ENCODE measurements at places on chromosomes 5 and 9. TPM values are rescaled to one million over a fixed set of nuclear protein-coding genes. Genes with fewer than 3 reads are reported as not detected.

GLDC gene
- 0.12 TPM for polyA plus RNA-seq

DCP2 gene
- 13.4 TPM for polyA plus RNA-seq

PSIP1 gene
- polyA plus RNA-seq: 7.1 TPM

STK32A gene
- 2.8 TPM for polyA plus RNA-seq

SGCD gene
- polyA plus RNA-seq: 2.7 TPM

TTC23L gene
- not detected for polyA plus RNA-seq

ENHO gene
- polyA plus RNA-seq: 2.7 TPM

JAKMIP2 gene
- polyA plus RNA-seq: 0.90 TPM

IGFBPL1 gene
- polyA plus RNA-seq: not detected

ECM2 gene
- polyA plus RNA-seq: 19.1 TPM

SLC45A2 gene
- polyA plus RNA-seq: not detected

TMEM171 gene
- polyA plus RNA-seq: 2.5 TPM

QRFP gene
- 0.12 TPM for polyA plus RNA-seq

SHOC1 gene
- polyA plus RNA-seq: 0.01 TPM

ZNF879 gene
- 0.90 TPM for polyA plus RNA-seq

EFNA5 gene
- 0.74 TPM for polyA plus RNA-seq

OLFML2A gene
- polyA plus RNA-seq: 1.7 TPM

FCN1 gene
- 1.7 TPM for polyA plus RNA-seq

PCDHB4 gene
- 0.90 TPM for polyA plus RNA-seq

ZNF454 gene
- polyA plus RNA-seq: 0.61 TPM

PCDHGA5 gene
- polyA plus RNA-seq: 0.43 TPM

SHISAL2B gene
- 0.27 TPM for polyA plus RNA-seq

DTWD2 gene
- polyA plus RNA-seq: 1.8 TPM

RANBP17 gene
- polyA plus RNA-seq: 1.2 TPM

TMEM174 gene
- polyA plus RNA-seq: not detected

HTR4 gene
- polyA plus RNA-seq: not detected

LCN10 gene
- 15.9 TPM for polyA plus RNA-seq

C5 gene
- polyA plus RNA-seq: 3.0 TPM

Data from adipose tissue (tissue), 3 donors.